Central memory CD4-positive, alpha-beta T cell (primary cell): ENCODE measurements at places on chromosomes 11 and 22.

- DNase-seq, result no peak
Measured at GRCh38 chr22:49655168-49655812, 172.4 kb downstream of the BRD1 start.

DNA sequence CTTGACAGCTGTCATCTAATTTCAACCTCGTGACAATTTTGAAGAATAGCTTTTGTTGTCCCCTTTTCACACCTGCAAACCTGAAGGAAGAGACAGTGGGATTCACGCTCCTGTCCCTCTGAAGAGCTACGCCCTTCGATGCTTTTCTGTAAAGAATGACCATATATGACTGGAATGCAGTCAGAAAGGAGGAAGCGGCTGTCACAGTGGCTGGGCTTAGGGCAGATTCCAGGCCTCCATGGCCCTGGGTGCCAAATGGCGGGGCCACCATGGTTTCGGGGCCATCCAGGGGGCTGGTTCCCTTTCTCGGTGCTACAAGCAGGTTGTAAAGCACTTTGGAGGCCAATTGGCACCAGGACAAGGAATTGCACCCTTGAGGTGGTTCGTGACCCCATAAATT, 22.2 kb upstream of the FGF19 start:
- DNase-seq, result no peak

DNA sequence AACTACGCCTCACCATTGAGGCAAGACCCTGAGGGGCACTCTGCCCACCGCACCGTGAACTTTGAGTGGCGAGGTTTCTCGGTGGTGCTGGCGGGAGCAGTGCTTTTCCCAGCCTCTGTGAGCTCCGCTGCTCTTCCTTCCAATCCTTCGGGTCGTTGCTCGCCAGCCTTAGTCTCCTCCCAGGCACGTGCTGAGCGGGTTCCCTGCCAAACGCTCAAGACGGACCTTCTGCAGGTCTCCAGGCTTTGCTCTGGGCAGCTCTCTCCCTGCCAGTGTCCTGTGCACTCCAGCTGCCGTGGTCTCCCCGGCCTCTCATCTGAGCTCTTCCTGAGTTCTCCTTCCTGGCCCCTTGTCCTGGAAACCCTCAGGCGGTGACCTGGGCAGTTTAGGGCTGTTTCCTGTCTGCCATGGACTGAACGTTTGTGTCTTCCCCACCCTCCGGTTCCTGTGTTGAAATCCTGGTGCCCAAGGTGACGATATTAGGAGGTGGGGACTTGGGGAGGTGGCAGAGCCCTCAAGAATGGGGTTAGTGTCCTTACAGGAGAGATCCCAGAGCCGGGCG, 11.2 kb upstream of the MUC6 start:
- no peak for DNase-seq

- peak; percentile 20 for DNase-seq
Measured at GRCh38 chr11:68632802-68633201, 51.5 kb upstream of the GAL start.

DNA sequence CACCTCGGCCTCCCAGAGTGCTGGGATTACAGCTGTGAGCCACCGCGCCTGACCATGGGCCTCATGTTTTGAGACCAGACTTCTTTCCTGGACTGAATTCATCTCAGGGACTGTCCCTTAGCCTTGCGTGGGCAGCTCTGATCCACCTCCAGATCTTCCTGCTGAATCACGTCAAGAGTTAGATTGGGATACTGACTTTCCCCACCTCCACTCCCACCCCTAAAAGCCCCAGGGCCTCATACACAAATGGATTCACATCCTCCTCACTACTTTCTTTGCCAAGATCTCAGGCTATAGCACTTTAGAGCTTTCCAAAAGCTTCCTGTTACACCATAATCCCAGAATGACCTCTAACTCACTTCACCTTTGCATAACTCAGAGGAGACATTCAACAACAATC, 12.1 kb downstream of the CCDC87 start:
- DNase-seq, result no peak

DNA sequence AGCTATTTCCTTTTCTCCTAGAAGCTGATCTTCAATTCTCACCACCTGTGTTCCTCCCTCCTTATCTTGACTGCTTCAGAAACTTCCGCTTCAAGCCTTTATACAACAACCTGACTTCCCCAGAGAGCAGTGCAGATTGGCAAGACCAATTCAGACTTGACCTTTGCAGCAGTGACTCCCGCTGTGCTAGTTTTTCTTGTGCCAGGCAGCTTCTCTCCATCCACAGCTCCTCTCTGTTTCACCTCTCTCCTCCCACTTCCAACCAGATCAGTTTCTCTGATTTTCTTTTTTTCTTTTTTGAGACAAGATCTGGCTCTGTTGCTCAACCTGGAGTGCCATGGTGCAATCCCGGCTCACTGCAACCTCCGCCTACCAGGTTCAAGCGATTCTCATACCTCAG, 74.3 kb downstream of the GRAMD1B start:
- DNase-seq, result no peak

GRCh38 chr11:39542460-39542859, 1917.0 kb downstream of the LRRC4C start:
- no peak for DNase-seq
